ENCODE measurements at places on chromosomes 6 and 20. TPM values are rescaled to one million over a fixed set of nuclear protein-coding genes. Genes with fewer than 3 reads are reported as not detected.

Gene NKX2-2
- not detected for total RNA-seq

GRCh38 chr20:4217349-4217841 lies 202.0 kb upstream of the RNF24 start:
- no peaks in the 10 kb centered on the region for H3K4me1 ChIP-seq
- DNase-seq, result no peak
- no peak overlapping the region for H3K27ac ChIP-seq
- no peaks in the 10 kb centered on the region for H3K27me3 ChIP-seq
- no peak overlapping the region for H3K4me3 ChIP-seq

GRCh38 chr6:132456700-132457143 lies 55.4 kb upstream of the MOXD1 start:
- H3K27ac ChIP-seq, result no peak overlapping the region
- peaks cover 25% of the 10 kb centered on the region for H3K36me3 ChIP-seq
- no peaks in the 10 kb centered on the region for H3K4me1 ChIP-seq
- no peak overlapping the region for H3K4me3 ChIP-seq
- no peaks in the 10 kb centered on the region for H3K27me3 ChIP-seq

Gene TCF15
- 8.0 TPM for total RNA-seq

Gene OLIG3
- total RNA-seq, result not detected

DNA sequence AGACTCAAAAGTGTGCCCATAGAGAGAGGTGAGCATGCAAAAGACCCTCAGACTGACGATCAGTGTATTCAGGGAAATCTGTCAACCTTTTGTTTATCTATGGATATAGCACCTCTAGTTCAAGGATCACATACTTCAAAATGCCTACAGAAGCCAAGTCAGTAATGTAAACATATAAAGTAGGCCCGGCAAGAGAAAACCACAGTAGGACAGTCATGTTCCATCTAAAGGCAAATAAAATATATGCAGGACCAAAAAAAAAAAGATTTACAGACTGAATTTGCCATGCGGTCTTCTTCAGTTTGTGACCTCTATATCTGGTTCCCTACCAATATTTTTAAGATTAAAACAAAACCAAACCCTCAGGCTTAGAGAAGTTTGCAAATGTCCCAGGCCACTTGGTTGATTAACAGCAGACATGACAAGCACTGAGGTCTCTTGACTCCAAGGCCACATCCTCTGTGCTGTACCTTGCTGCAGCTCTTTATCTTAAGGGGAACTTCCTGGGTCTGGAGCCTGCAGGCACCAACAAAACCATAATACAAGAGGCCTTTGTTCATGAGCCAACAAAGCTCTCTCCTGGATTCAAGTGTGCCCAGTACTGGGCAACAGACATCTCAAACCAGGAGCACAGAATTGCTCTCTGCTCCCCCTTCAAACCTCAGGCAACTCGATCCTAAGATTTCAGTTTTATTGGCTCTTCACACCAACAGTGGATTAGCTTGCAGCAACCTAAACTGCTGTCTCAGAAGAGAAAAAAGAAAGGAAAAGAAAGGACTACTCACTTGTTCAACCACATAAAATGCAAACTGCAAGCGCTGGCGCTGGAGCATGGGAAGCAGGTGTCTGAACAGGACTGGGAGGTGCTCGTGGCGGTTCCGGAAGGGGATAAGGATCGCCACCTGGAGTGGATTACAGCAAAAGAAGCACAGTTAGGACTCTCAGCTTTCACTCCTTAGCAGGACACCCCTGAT lies 71.7 kb downstream of the B4GALT5 start:
- peaks cover 3% of the 10 kb centered on the region for H3K4me1 ChIP-seq
- no peaks in the 10 kb centered on the region for H3K27me3 ChIP-seq
- H3K36me3 ChIP-seq, result peaks cover 91% of the 10 kb centered on the region
- no peak overlapping the region for H3K4me3 ChIP-seq

- DNase-seq, result no peak
- H3K4me3 ChIP-seq, result no peak overlapping the region
- H3K4me1 ChIP-seq, result no peaks in the 10 kb centered on the region
- no peak overlapping the region for H3K27ac ChIP-seq
- H3K27me3 ChIP-seq, result no peaks in the 10 kb centered on the region
Measured at GRCh38 chr6:34025112-34025807, 120.6 kb downstream of the GRM4 start.

Gene SYNJ2
- total RNA-seq, result 20.0 TPM

- H3K36me3 ChIP-seq, result no peaks in the 10 kb centered on the region
- no peak overlapping the region for H3K27ac ChIP-seq
- DNase-seq, result peak; percentile 56
- H3K27me3 ChIP-seq, result no peaks in the 10 kb centered on the region
Measured at GRCh38 chr20:57323034-57323433, 6.6 kb upstream of the SPO11 start.

GRCh38 chr6:149433881-149434280 lies 33.8 kb downstream of the SUMO4 start:
- H3K36me3 ChIP-seq, result no peaks in the 10 kb centered on the region
- H3K4me1 ChIP-seq, result no peaks in the 10 kb centered on the region
- H3K27me3 ChIP-seq, result no peaks in the 10 kb centered on the region
- no peak overlapping the region for H3K4me3 ChIP-seq
- no peak for DNase-seq

Gene ATP6V1G2
- 1.2 TPM for total RNA-seq

Gene PPP1R3G
- 8.8 TPM for total RNA-seq

DNA sequence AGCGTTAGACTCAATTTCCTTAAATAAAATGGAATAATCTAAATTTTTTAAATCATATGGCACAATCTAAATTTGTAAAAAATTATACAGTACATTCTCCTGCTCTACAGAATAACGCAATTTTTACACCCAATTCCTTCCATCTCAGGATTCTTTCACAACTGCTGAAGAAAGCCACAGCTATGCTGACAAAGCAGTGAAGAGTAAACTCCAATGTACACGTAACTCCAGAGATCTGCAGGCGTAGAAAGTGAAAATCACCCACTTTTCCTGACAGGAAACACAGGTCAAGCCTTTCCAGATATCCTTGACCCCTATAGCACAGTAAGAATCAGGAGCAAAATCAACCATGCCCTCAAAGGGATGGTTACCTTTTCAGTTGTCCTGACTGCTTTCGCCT lies 27.4 kb downstream of the EPHA7 start:
- no peak overlapping the region for H3K4me3 ChIP-seq
- peaks cover 5% of the 10 kb centered on the region for H3K4me1 ChIP-seq
- H3K27me3 ChIP-seq, result no peaks in the 10 kb centered on the region

- no peaks in the 10 kb centered on the region for H3K4me1 ChIP-seq
- no peak overlapping the region for H3K4me3 ChIP-seq
- H3K36me3 ChIP-seq, result no peaks in the 10 kb centered on the region
- peak overlapping the region; percentile 32 for H3K27ac ChIP-seq
- no peak for DNase-seq
Measured at GRCh38 chr6:125793863-125794262, 3.1 kb downstream of the NCOA7 start.

DNA sequence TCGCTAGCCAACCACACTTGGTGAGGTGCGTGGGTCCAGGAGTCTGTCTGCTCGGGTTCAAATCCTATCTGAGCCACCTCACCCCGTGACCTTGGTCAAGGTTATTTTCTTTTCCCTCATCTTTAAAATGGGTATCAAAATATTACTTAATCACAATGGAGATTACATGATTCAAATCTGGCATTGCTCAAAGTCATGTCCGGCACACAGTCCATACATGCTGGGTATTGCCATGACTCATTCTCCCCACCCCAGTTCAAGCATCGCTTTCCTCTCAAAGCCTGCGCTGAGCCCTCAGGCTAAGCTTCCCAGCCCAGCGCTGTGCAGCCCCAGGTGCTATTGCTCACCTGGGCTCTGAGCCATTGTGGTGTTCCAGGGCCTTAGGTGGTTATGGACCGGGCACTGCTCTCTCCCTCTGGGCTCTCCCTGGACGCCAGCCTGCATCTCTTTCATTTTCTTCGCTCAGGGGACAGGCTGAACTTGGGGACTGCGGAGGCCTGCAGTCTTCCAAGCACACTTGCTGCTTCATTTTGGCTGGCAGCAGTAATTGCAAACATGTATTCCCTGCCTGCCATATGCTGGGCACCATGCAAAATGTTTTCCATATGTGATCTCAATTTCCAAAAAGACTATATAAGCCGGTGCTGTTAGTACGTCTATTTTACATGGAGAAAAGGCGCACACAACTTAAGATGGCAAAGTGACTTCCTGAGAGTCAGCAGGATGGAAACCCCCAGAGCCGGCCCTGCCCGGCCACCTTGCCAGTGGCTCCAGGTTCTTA lies 27.3 kb downstream of the WRNIP1 start:
- peaks cover 38% of the 10 kb centered on the region for H3K4me1 ChIP-seq
- H3K4me3 ChIP-seq, result no peak overlapping the region
- H3K36me3 ChIP-seq, result peaks cover 4% of the 10 kb centered on the region
- no peak overlapping the region for H3K27ac ChIP-seq
- no peak for DNase-seq
